ENCODE measurements at places on chromosomes 11 and 22.

DNA sequence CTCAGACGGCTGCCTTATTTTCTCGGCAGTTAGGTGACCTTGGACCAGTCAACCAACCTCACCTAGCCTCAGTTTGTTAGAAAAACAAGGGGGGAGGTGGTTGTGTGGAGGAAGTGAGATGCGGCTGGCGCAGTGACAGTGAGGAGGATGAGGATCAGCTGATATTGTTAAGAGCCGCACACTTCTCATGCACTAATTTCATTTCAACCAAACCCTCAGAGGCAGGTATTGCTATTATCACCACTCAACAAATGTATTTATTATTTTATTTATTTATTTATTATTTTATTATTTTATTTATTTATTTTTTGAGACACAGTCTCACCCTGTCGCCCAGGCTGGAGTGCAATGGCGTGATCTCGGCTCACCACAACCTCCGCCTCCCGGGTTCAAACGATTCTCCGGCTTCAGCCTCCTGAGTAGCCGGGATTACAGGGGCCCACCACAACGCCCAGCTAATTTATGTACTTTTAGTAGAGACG, 2.1 kb downstream of the LGALS1 start:
- no peak for DNase-seq

DNA sequence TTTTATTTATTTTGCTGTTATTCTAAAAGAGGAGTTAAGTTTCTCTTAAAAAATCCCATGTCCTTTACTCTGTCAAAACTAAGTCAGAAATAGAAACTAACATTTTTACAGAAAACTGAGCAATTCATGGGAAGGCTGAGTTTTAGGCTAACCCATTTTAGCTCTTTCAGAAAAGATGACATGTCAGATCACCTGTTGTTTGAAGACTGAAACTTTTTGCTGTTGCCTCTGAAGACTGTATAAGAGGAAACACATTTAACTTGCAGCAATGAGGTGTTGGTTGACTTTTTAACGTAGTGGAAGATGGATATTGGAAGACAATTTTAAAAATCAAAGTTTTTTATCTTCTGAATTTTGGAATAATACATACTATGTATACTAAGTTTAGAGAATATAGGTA, 115.4 kb downstream of the METTL15 start:
- DNase-seq: no peak

DNA sequence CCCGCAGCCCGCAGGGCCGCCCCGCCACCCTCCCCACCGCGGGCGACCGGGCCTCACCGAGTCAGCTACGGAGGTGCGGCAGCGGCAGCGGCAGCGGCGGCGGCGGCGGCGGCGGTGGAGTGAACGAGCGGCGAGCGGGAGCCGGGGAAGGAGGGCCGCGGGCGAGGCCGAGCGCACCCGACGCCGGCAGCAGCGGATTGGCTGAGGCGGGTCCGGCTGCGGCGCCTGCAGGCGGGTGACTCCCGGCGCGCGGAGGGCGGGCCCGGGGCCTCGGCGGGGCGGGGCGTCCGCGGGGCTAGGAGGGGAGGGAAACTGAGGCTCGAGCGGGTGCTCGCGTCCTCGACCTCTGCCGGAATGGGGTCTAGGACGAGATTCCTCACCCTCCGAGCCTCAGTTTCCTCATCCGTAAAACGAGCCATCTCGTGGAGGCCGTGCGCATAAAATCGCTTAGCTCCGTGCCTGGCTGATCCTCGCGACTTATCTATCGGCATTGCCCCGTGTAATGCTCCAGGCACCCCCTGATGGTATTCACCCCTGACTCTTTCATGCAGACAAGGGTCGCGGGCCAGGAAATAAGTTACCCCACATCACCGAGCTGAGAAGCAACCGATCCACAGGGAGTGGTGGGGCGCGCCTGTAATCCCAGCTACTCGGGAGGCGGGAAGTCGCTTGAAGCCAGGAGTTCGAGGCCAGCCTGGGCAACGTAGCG, at the start of gene CPT1A:
CPT1A (minus strand) TSS at position 199 of the 709 bp plus-strand sequence. CDS start 26,442 bp downstream, outside the sequence.
- DNase-seq: peak; percentile 13

GRCh38 chr11:72633068-72633467, 41.2 kb downstream of the PDE2A start:
- DNase-seq: no peak

DNA sequence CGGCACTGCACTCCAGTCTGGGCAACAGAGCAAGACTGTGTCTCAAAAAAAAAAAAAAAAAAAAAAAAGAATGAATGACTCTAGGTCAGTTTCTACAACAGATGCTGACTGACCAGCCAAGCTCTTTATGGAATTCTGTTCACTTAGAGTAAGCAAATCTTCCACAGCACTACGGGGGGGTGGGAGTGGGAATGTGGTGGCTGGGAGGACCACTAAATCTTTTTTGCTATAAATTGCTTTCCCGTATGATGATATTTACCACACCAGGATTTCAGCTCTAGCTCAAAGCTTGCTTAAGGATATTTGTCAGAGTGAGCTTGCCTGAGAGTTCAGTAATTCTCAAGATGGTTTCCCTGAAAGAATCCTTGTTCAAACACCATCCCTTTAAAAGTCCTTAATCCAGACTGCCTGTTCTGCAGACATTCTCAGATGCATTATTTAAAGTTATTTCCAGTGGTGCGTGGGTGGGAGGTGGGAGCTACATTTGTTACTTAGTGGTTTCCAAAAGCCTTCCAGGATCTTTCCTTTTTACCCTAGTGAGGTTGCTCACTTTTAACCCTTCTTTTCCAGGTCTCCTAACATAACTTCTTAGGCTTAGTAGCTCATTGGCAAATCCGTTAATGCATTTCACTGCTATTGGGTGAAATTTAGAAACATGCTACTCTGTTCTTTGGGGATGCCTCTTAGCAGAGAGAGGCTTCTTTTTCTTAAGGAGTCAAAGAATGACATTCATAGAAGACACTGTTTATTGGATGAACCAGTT, 65.9 kb downstream of the UBASH3B start:
- DNase-seq: no peak

GRCh38 chr11:68550485-68550817, 89.9 kb downstream of the PPP6R3 start:
- DNase-seq: no peak

DNA sequence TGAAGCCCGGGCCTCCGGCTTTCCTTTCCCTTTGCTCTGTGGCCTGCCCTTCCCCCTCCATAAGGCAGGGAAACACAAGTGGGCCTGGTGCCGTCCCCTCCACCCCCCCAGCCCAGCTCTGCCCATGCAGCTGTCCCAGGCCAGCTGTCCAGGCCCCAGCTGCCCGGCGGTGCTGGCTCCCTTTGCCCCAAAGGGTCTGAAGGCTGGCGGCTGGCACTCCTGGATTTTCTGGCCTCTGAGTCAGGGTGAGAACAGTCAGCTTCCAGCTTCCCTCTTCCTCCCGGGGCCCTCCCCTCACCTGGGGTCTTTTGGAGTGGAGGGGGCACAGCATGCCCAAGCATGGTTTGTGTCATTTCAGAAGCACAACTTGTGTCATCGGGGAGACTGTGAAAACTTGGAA, 27.8 kb downstream of the CD82 start:
- no peak for DNase-seq

GRCh38 chr11:122795307-122795706, 43.0 kb upstream of the CRTAM start:
- DNase-seq: no peak

GRCh38 chr11:59729834-59730233, 16.2 kb upstream of the OR10V1 start:
- no peak for DNase-seq

GRCh38 chr22:49590381-49590780, 237.3 kb downstream of the BRD1 start:
- DNase-seq: no peak

GRCh38 chr11:37978647-37979046, 1380.6 kb upstream of the RAG2 start:
- DNase-seq: no peak

DNA sequence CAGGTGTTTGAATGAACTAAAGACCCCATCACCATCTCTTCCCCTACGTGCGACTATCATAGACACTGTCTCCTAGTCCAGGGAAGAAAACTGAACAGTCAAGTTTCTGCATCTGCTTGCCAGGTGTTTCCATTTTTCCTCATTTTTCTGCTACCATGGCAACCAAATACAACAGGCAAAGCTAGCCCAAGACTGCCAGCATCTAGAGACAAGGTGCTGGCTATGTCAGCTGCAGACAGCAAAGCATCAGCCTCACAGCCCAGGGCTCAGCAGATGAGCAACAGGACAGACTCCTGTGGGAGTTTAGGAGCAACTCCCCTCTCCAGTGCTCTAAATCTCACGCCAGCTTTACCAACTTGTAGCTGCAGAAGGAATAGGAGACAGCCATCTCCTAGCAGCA, 124.3 kb downstream of the C11orf58 start:
- DNase-seq: no peak

- no peak for DNase-seq
Observed at GRCh38 chr22:46241396-46242007, 8.6 kb downstream of the CDPF1 start.

GRCh38 chr11:36868380-36868779, 270.3 kb upstream of the RAG2 start:
- DNase-seq: no peak

DNA sequence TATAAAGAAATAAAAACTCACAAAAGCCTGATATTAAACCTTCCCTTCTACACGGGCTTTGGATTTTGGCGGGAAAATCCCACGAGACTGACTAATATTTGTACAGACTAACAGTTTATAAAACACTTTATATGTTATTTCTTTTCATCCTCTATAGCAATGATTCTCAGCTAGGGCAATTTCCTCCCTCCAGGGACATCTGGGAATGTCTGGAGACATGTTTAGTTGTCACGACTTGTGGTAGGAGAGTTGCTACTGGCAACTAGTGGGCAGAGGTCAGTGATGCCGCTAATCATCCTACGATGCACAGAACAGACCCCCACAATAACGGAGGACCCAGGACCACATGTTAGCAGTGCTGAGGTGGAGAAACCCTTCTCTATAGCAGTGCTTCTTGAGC, 304.8 kb upstream of the PITPNB start:
- no peak for DNase-seq

GRCh38 chr11:57775491-57775890, 13.9 kb downstream of the CTNND1 start:
- no peak for DNase-seq

DNA sequence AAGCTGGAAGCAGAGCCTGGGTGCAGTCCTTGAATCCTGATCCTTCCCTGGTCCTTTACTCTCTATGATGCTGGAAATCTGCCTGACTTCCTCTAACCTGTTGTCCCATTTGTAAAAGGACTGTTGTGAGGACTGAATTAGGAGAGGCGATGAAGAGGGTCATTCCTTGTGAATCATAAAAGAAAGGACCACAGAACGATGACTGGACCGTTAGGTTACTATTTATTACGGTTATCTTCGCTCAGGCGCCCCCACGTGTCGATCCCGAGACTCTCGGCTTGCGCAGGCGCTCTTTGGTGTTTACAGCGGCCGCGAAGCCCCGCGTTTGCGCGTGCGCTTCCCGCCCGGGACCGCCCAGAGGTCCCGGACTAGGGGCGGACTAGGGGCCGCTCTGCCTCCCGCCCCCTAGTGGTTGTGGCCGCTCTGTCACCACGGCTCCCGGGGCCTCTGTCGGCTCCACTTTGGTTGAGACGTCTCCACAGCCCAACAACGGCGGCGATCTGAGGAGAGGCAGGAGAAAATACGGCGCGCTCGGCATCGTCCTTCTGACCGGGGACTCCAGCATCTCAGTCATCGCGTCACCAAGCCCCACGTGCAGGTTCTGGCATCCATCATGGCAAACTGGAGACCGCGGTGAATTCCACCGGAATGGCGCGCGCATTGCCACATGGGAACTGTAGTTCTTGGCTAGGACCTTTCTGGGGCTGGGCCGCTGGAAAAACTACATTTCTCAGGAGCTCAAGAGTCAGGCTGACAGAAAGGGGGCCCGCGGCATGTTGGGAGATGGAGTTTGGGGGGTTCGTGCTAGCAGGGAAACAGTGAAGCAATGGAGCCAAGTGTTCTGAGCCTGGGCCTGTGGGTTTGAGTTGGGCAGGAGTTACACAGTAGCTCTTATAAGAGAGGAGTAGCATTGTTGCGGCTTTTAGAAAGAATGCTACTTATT, at the start of gene STARD10:
STARD10 (minus strand) TSS at position 623 of the 943 bp plus-strand sequence. CDS start 12,866 bp downstream, outside the sequence.
- DNase-seq: peak; percentile 89

DNA sequence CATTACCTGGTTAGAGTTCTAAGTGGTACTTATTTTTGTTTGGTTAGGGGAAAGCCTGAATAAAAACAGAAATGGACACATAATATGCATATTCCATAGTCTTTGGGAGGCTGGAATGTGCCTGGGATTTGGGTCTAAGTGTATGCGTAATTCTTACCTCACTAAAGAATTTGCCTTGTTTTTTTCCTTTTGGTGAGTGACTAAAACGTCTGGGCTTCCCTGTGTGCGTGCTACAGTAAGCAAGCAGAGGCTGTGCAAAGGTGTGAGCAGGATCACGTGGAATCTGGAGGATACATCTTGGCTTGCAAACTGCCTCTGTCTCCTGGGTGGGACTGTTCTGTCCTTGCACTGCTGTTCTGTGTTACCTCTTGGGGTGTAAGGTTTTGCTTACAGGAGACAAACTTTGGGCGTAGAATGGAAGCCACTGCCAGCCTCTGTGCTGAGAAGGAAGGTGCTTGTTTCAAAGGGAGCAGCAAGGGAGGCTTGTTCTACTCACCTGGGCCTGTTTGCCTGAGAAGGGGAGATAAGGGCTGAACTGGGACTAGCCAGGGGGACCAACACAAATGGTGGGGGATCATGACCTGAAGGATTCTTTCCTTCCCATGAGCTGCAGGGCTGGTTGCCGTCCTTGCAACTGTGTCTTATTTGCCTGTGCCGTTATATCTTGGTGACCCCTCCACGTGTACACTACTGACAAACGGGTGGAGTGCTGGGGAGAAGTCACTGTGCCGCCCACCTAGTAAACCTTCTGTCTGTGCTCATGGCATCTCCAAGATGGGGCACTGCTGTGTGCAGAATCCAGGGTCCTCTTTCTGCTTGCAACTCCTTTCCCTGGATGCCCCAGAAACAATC, 4.5 kb downstream of the NEAT1 start:
- DNase-seq: no peak

DNA sequence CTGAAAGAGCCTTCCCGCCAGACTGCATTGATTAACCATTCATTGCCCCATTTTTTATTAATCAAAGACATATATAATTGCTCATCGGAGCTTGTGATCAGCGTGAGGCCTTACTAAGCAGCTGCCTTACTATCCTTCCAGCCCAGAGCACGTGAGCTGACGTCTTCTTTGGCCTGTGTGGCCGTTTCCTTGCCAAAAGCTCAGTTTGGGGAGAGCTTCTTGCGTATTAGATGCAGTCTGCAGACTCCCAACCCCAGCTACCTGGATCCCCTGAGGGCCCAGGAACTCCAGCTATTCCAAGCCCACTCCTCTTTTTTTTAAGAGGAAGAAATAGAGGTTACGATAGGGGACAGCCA, 784 bp upstream of the SLC43A3 start:
- DNase-seq: no peak

GRCh38 chr11:75292943-75293342, 52.4 kb downstream of the TPBGL start:
- no peak for DNase-seq

- no peak for DNase-seq
Observed at GRCh38 chr11:17443423-17443822, 33.2 kb downstream of the ABCC8 start.

- DNase-seq: no peak
Observed at GRCh38 chr11:18671246-18671645, 27.3 kb upstream of the TMEM86A start.

DNA sequence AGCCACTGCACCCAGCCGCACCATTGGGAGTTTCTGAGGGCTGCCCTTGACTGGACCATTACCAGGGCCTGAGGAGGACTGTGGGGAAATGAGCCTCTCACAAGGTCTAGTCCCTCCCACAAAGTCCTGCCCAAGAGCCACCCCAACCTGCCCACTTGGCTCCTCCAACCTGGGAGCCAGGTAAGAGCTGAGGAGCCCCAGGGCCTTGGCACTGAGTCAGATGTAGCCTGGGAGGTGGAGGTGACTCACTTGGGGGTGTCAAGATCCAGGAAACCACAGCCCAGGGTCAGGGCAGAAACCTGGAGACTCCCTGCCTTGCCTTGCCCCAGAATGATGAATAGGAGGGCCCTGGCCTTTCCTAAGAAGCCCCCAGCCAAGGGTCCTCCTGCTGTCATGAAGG, 25.8 kb upstream of the P2RY2 start:
- DNase-seq: no peak
